Kidney (tissue), 22 donors: ENCODE measurements at places on chromosomes 3 and 15. TPM values are rescaled to one million over a fixed set of nuclear protein-coding genes. Genes with fewer than 3 reads are reported as not detected.

GRCh38 chr3:142896201-142896755 lies 7.4 kb upstream of the PCOLCE2 start:
- H3K4me3 ChIP-seq: no peak overlapping the region
- no peaks in the 10 kb centered on the region for H3K4me1 ChIP-seq
- H3K36me3 ChIP-seq: no peaks in the 10 kb centered on the region

- H3K27me3 ChIP-seq: no peaks in the 10 kb centered on the region
- no peak overlapping the region for H3K27ac ChIP-seq
- H3K4me1 ChIP-seq: no peaks in the 10 kb centered on the region
- DNase-seq: no peak
- H3K4me3 ChIP-seq: no peak overlapping the region
Observed at GRCh38 chr3:193021506-193022010, 103.9 kb upstream of the MB21D2 start.

GRCh38 chr15:66620744-66621344 lies 55.0 kb upstream of the LCTL start:
- no peaks in the 10 kb centered on the region for H3K36me3 ChIP-seq
- H3K4me1 ChIP-seq: peaks cover 12% of the 10 kb centered on the region
- H3K27ac ChIP-seq: no peak overlapping the region
- H3K4me3 ChIP-seq: no peak overlapping the region
- DNase-seq: no peak

DNA sequence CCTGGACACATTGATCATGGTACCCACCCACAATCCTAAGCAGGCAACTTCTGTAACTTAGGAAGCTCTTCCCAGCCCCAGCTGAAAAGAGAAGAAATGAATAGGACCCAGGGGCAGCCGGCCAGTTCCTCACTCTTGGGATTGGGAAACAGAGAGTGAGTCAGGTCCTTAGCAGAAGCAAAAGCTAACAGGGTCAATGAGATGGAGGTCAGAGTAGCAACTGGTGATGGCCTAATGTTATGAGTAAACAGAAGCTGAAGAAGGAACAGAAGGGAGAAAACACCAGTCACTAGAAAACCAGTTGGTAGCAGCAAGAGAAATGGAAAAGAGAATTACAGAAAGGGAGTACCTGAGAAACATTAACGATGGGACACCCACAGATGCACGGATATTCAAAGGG lies 20.0 kb downstream of the RIOX2 start:
- H3K36me3 ChIP-seq: peaks cover 21% of the 10 kb centered on the region
- peak overlapping the region; percentile 32 for H3K27ac ChIP-seq
- DNase-seq: no peak
- H3K27me3 ChIP-seq: no peaks in the 10 kb centered on the region
- peaks cover 13% of the 10 kb centered on the region for H3K4me1 ChIP-seq

- no peaks in the 10 kb centered on the region for H3K36me3 ChIP-seq
- H3K4me3 ChIP-seq: no peak overlapping the region
- no peak overlapping the region for H3K27ac ChIP-seq
- DNase-seq: no peak
Observed at GRCh38 chr3:49882166-49882565, 12.5 kb upstream of the CAMKV start.

- no peaks in the 10 kb centered on the region for H3K27me3 ChIP-seq
- no peak for DNase-seq
- H3K4me1 ChIP-seq: no peaks in the 10 kb centered on the region
- no peak overlapping the region for H3K27ac ChIP-seq
- no peak overlapping the region for H3K4me3 ChIP-seq
Observed at GRCh38 chr3:88509582-88509981, 359.8 kb downstream of the C3orf38 start.

DNA sequence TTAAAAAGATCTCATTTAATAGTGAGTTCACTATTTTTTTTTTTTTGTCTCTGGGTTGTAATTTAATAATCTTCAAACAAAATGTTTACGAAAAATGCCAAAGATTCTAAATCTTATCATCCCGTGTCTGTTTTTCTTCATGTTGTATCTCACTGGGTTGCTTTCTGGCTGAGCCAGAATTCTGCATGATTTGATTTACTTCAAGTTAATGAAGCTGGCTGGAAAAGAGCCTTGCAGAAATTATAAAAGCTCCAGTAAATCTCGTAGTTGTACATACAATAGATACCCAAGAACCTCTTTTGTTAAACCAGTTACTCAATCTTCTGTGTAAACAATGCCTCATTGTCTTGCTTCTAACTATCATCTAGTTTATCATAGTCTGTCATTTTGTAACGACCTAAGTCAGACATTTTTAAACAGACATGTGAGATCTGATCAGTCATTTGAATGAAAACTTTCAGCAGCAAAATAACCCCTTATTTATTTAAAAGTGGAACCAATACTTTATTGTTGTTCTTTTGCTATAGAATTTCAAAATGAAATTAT lies 249.0 kb downstream of the MCTP2 start:
- H3K27me3 ChIP-seq: no peaks in the 10 kb centered on the region
- no peak overlapping the region for H3K4me3 ChIP-seq
- no peak for DNase-seq
- H3K36me3 ChIP-seq: no peaks in the 10 kb centered on the region

- no peak for DNase-seq
- H3K27me3 ChIP-seq: no peaks in the 10 kb centered on the region
- H3K4me1 ChIP-seq: no peaks in the 10 kb centered on the region
- H3K36me3 ChIP-seq: no peaks in the 10 kb centered on the region
- no peak overlapping the region for H3K4me3 ChIP-seq
Observed at GRCh38 chr3:39870706-39871105, 61.3 kb downstream of the MYRIP start.

DNA sequence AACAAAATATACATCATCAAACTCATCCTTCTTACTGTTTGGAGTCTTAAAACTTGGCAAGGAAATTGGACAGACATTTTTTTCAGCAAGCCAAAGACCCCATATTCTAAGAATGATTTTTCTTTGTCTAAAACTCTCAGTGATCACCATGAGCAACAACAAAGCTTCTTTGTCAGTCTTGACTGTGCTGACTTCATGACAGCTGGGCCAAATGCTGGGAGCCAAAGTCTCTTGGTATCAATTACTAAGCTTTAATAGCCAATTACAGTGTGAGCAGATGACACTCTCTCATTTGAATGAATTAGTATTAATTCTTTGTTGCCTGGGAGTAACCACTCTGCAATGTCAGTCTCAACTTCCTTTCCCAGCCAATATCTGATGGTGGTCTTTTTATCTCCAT lies 48.1 kb upstream of the GK5 start:
- H3K27ac ChIP-seq: no peak overlapping the region
- H3K4me3 ChIP-seq: no peak overlapping the region
- H3K36me3 ChIP-seq: no peaks in the 10 kb centered on the region
- no peak for DNase-seq
- no peaks in the 10 kb centered on the region for H3K4me1 ChIP-seq

DNA sequence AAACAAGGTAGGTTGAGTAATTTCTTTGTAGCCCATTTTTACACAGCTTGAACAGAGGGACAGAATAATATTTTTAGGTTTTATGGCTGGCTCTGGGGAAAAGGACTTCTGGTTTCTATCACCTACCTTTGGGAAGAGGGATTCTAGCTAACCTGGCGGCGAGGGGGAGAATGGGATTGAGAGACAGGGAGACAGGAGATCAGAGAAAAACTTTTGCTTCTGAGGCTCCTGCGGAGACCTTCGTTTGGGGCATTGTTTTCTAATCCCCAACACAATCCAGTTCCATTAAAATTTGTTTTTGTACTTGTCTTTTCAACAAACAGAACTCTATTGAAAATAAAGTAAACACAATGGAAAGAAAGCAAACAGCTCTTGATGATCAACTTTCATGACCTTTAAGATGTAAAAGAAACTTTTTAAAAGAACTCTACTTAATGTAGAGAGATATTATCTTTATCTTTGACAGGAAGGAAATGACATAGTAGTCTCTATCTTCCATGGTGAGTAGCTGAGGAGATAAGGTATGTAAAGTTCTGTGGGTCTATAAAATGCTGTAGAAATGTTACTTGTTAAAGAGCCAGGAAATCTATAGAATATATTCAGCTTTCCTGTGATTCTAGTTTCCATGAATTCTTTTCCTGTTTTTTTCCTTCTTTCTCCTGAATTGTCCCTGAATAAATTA lies 37.0 kb upstream of the P2RY1 start:
- no peak overlapping the region for H3K27ac ChIP-seq
- no peaks in the 10 kb centered on the region for H3K36me3 ChIP-seq
- H3K4me3 ChIP-seq: no peak overlapping the region

TMEM266 gene
- total RNA-seq: 0.72 TPM
